ENCODE measurements at places on chromosomes 13 and 19.

DNA sequence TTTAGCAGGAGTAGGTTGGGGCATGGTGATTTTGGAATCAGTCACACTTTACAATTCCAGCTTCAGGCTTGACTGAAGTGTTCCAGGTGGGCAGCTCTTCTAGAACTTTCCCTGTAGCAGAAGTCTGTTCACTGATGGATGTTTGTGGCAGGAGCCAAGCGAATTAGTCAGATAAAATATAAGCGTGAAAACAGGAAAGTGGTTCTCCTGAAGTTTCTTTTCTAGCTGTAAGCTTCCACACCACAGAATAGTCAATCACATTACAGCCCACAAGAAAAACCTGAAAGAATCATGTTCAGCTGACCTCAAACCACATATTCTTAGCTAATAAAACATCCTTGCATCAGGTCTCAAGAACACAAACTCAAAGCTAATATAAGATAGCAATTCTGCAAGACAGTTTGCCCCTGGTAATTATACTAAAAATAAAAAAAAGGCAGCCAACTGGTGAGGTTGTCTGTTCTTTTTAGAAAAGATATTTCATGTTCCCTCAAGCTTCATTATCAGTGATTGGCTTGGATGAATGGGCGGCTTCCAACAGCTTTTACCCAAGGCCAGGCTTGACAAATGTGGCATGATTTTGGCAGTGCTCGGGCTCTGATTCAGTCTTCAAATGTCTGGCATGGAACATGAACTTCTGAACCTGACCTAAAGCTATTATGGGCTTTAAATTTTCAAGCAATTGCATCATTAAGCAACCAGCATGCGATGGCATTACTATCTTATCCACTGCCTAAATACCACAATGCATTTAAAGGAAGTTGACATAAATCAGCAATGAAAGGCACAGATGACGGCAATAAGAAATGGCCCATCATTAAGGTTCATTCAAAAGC, 136.8 kb downstream of the DCLK1 start:
- DNase-seq = no peak

GRCh38 chr19:30669329-30670010, 297.3 kb downstream of the ZNF536 start:
- peak; percentile 84 for DNase-seq

GRCh38 chr13:28889086-28889732, 69.1 kb downstream of the MTUS2 start:
- DNase-seq = no peak

DNA sequence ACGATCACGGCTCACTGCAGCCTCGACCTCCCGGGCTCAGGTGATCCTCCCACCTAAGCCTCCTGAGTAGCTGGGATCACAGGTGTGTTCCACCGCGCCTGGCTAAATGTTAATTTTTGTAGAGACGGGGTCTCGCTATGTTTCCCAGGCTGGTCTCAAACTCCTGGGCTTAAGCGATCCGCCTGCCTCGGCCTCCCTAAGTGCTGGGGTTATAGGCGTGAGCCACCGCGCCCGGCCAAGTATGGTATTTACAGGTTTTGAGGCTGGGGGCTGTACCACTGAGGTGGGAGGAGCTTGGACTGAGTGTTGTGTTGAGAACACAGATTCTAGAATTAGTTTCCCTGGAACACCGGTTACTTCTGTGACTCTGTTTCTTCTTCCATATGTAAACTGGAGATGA, 452 bp upstream of the PPM1N start:
- no peak for DNase-seq

GRCh38 chr13:113579686-113580085, 4.9 kb upstream of the TFDP1 start:
- DNase-seq = peak; percentile 31

DNA sequence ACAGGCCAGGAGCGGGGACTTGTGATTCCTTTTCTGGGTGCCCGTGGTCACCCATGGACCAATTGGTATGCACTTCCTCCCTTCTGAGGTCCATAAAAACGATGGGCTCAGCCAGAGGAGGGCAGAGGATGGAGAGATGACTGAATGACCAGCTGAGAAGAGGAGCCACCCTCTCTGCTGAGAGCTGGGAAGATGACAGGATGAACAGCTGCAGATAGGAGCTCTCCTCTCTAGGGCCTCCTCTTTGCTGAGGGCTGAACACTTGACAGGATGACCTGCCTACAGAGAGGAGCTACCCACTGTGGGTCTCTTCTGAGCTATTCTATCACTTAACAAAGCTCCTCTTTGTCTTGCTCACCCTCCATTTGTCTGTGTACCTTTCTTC, 4.1 kb downstream of the IGFL4 start:
- DNase-seq = no peak

- DNase-seq = no peak
These were observed 927 bp downstream of the LPAR6 start for GRCh38 chr13:48411841-48412531.

GRCh38 chr19:10510301-10510802, 6.9 kb downstream of the S1PR5 start:
- no peak for DNase-seq

GRCh38 chr13:44171156-44171555, 202.5 kb upstream of the SERP2 start:
- no peak for DNase-seq

DNA sequence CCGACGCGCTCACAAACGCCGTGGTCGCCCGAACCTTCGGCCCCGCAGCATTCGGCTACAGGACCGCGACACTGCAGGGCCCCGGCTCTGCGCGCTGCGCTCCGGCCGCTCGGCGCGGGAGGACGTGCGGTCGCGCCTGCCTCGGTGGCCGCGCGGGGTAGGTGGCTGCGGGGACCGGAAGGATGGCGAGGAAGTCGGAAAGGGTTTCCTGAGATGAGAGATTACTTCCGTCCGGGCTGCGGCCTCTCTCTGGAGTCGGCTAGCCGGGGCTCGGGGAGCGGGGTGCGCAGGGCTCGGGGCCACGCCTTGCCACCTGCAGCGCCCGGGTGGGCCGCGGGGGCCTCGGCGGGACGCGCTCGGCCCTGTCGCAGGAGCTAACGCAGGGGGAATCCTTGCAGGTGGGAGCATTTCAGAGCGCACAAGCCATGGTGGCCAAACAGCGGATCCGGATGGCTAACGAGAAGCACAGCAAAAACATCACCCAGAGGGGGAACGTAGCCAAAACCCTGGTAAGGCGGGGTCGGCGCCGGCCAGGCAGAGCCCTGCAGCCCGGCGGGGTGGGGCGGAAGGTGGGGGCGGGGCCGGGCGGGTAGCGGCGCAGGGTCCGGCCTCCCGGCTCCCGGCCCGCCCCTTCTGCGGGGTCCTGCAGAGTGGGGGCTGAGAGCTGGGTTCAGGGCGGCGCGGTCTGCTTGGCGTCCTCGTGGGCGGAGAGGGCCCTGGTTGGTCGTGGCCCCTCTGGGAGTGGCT, at the start of gene SERP2:
Gene SERP2 (plus strand): TSS at position 224 of the 747 bp plus-strand sequence. CDS start 202 bp downstream, at position 426.
- peak; percentile 70 for DNase-seq

DNA sequence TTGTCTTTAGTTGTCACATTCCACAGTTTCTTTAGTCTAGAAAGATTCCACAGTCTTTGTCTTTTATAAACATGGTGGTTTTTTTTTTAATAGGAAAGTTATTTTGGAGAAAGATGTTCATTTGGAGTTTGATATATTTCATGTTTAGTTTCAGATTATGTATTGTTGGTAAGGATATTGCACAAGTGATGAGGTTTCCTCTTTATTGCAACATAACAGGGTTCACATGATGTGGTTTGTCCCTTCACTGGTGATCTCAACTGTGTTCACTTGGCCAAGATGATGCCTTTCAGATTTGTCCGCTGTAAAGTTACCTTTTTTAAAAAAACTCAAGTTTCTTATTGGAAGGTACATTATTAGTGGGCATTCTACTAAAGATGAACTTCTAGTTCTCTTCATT, 3.2 kb downstream of the ZNF230 start:
- DNase-seq = no peak

- DNase-seq = no peak
These were observed 838 bp upstream of the MYADM start for GRCh38 chr19:53866865-53867224.

DNA sequence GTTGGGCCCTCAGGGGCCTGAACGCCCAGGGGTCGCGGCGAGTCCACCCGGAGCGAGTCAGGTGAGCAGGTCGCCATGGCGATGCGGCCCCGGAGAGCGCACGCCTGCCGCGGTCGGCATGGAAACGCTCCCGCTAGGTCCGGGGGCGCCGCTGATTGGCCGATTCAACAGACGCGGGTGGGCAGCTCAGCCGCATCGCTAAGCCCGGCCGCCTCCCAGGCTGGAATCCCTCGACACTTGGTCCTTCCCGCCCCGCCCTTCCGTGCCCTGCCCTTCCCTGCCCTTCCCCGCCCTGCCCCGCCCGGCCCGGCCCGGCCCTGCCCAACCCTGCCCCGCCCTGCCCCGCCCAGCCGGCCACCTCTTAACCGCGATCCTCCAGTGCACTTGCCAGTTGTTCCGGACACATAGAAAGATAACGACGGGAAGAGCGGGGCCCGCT, at the start of gene CCNA1:
Gene CCNA1 (plus strand): TSS at position 390 of the 439 bp plus-strand sequence. CDS start 562 bp downstream, outside the sequence.
- peak; percentile 71 for DNase-seq

DNA sequence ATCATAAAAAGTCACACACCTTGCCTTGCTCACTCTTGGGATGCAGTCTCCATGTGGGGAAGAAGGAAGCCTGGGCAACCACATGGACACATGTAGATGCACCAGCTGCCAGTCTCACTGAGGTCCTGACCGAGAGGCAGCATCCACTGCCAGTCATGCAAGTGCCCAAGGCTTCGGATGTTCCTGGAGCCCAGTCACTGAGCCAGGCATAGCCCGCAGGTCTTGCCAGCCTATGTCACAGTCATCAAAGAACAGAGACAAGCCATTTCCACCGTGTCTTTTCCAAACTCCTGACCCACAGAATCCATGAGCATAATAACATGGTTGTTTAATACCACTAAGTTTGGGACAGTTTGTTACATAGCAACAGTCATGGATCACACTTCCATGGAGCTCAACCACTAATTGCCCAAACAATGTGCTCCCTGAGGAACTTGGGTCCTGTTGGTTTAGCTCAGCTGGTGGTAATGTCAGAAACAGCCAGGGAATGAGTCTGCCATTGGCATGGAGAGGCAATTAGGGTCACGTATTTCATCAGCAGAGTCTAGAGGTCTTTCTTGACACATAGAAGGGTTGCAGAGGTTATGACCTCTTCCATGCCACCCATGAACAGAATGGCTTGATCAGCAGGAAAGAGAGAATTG, 21.5 kb downstream of the STARD13 start:
- DNase-seq = no peak

DNA sequence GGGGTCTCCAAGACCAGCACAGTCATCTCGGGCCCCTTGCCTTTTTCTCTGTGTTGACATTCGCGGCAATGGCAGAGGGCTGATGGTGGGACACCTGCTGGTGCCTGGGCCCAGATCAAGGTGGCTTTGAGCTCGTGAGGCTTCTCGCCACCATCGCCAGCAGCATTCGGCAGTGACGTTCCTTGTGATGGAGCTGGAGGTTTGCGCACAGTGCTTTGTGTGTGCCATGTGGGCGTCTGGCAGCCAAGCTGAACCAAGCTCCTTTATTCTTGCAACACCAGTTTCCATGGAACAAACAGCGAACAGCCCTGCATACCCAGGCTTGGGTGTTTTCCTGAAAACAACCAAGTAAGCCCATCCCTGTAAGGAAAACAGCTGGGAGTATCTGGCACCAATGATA, 9.1 kb upstream of the TMEM255B start:
- DNase-seq = no peak

DNA sequence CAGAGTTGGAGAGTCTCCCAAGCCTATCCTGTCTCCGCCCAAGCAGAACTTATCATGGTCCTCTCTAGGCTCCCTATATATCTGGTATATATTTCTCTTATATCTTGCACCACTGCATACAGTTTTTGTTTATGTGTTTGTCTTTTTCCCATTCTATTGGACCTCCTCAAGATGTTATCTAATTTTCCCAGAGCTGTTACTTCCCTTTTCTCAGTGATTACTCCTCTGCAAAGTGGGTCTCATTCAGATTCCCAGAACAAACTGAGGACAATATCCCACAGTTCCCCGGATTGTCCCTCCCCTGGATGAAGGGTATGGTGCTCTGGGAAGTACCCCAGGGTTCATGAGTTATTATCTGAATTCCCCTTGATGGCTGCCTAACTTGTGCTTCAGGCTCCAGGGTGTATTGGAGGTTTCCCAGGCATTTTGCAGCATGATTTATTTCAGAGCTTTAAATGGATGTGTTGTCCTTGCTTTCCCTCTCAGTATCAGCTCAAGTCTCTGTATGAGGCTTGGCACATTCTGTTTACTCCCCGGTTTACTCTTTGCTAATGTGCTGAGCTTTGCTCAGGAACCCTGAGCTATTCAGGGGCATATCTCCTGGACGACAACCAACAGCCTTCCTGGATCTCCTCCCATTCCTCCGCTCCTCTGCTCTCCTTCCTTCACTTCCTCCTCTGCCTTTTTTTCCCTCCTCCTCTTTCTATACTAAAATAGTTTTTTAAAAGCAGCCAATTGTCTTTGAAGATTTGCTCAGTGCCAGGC, 329.3 kb downstream of the SPRY2 start:
- no peak for DNase-seq

GRCh38 chr13:101080616-101081015, 335.7 kb downstream of the NALCN start:
- DNase-seq = no peak

- no peak for DNase-seq
These were observed 314.4 kb upstream of the NBEA start for GRCh38 chr13:34627509-34628208.

DNA sequence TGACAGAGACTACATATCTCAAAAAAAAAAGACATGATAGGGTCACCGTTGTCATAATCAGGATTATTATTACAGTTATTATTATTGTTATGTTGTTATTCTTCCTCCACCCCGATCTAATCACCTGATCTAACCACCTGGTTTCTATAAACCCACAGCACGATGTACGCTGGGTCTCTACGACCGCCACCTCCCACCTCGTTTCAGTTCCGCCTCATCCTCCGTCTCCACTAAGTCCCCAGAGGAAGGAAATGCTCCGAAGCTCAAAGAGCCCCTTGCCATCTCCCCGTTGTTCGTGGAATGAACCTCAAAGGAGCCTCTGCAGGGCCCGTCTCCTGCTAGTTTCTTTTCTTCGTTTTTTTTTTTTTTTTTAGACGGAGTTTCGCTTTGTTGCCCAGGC, 15.9 kb upstream of the MEIS3 start:
- no peak for DNase-seq

DNA sequence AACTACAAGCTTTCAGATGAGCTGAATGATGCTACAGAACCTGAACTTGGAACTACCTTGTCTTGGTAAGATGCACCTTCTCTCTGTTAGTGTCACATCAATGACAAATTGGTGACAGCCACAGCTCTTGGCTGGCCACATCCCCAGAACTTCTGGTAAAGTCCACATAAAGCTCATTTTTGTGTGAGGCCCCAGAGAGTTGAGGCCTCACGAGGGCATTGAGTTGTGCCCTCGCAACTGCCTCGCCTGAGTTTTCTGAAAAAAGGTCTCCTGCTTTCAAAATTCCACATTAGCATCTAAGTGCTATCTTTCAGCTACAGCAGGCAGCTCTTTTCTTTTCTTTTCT, 42.6 kb downstream of the MRPL57 start:
- no peak for DNase-seq

All from upper lobe of right lung (tissue), 1 donor.